Myometrial cell (primary cell): ENCODE measurements at places on chromosomes 5 and 9. TPM values are rescaled to one million over a fixed set of nuclear protein-coding genes. Genes with fewer than 3 reads are reported as not detected.

Gene CCL27
- 0.58 TPM in 1 of 2 replicates, not detected in the other for total RNA-seq

Gene SPINK6
- 1.1 TPM in 1 of 2 replicates, not detected in the other for total RNA-seq

Gene SOWAHA
- total RNA-seq, result under 0.01 TPM in 1 of 2 replicates, not detected in the other

Gene AIF1L
- total RNA-seq, result not detected in 2 replicates

Gene SPINK1
- total RNA-seq, result not detected in 2 replicates

Gene CNTNAP3
- 0.29 and 0.53 TPM in 2 replicates for total RNA-seq
